Kidney (tissue), 22 donors: ENCODE measurements at places on chromosomes 4 and X. TPM values are rescaled to one million over a fixed set of nuclear protein-coding genes. Genes with fewer than 3 reads are reported as not detected.
A peak's percentile ranks its signal among the peaks of the same experiment; 100 is the strongest.

DNA sequence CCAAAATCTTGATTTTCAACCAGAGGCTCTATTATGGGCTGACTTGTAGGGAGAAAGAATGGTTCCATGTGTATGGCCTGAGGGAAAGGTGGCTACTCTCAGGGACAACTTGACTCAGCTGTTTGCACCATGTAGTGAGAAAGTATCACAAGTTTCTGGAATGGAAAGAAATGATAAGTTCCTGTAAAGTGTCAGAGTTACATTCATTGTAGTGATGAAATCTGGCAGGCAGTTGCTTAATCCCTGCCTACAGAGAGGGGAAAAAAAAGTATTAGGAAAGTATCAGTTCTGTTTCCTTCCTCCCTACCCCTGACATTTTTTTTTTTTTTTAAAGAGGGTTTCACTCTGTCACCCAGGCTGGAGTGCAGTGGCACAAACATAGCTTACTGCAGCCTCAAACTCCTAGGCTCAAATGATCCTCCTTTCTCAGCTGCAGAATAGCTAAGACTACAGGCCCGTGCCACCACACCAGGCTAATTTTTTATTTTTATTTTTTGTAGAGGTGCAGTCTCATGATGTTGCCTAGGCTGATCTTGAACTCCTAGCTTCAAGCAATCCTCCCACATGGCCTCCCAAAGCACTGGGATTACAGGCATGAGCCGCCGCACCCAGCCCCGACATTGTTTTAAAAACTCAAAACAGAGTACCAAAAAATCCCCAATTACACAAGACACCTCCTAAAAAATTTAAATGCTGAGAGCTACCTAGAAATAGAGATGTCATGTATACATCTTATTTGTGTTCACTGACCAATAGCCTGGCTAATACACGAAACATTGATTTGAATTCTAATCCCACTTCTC is 4.8 kb upstream of the FBXL5 start:
- DNase-seq = no peak

DNA sequence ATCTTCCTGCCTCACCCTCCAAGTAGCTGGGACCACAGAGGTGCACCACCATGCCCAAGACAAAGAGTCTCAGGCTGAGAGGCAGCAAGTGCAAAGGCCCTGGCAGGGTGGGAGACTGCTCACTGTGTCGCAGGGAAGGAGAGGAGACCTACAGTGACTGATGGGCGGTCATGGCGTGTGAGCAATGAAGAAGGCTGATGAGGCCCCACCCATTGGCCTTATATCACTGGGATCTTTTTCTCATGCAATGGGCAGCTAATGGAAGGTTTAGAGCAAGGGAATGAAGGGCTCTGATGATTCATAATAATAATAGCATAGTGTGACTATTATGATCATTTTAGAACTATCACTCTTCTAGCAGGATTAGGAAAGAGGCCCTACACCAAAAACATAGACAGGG is 20.9 kb downstream of the FAM9C start:
- DNase-seq = no peak

GRCh38 chrX:12974305-12974795 is 560 bp upstream of the TMSB4X start:
- DNase-seq = peak; percentile 86

DNA sequence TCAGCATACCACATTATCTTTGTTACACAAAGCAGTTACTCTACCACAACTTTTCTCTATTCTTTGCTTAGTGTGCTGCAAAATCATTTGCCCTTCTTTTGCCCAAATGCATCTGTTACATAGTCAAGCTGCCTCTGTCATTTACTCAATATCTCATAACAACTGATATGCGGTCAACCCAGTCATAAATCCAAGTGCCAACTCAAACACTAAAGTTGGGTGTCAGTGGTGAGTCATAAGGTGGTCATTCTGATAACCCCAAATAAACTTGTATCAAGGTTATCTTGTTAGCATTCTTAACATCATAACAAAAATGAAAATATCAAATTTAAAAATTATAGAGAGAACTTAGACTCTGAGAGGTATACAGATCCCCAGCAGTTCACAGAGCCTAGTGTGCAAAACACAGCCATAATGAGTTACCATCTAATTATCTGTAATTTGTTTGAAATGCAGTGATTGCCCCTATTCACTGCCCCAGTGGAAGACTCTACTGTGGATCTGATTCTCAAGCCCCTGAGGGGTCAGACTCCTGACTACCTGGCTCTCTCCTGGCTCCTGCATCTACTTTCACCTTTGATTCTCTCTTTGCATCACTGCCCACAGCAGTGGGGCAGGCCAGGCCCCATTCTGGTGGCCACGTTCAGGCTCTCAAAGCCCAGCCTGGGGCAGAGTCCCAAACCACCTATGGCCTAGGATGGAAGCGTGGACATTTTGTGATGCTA is 29.2 kb downstream of the TBC1D9 start:
- no peak for DNase-seq

DNA sequence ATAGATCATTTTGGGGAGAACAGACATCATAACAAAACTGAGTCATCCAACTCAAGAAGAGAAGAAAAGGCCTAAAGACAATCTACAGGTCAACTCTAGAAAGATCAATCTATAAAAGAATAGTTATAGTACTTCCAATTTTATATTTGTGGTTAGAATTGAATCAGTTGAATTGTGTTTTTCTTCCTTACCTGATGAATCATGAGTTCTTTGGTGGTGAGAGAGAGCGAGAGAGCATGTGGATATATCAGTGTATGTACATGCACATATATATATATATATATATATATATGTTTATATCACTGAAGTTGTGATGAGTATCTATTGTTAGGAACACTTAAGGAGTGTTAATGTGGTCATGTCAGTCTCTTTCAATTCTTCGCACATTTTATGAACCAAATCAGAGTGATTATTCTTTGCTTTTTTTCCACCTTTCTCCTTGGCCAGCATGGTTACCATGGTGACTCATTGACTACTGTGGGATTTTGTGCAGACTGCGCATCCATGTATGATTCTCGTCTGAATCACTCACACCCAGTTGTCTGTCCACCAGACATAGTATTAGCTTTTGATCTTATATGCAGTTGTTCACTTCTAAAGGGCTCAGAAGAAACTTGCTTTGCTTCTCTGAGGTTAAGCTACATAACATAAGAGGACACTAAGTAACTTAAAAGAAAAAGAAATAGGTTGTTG is 90.4 kb upstream of the RAB40AL start:
- no peak for DNase-seq

GRCh38 chrX:17374619-17375366 is at the start of gene NHS:
TSS of gene NHS (plus strand) at chrX:17375200. CDS start at chrX:17375758, 558 bp downstream.
- DNase-seq = peak; percentile 84

GRCh38 chrX:136880003-136880451 is 498 bp downstream of the RBMX start:
- DNase-seq = peak; percentile 23

DNA sequence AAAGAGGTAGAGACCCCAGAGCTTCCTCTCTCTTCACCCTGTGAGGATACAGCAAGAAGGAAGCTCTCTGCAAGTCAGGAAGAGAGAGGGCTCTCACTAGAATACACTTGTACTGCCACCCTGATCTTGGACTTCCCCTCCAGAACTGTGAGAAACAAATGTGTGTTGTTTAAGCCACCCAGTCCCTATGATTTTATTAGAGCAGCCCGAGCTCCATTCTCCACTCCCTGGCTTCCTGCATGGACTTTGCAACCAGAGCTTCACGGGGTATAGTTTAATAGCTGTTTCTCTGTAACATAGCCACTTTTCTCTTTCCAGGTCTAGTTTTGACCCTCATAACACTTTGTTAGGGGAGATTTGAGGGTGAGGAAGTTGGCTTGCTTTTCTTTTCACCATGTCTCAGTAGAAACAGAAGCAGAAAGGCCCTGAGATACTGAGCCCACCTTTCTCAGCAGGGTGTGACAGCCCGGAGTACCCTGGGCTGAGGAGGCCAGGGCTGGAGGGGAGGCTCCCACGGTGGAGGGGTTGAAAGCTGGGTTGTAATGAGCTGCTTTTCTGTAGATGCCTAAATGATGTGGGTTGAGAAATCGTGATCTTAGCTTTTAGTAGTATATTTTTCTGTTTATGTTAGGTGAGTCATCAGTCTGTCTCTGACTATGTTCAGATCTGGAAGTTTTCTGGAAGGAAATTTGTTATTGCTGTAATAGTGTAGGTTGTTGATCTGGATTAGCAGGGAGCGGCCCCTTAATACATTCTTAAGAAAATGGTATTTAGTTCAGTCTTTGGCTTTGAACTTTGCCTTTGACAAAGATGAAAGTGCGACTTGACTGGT is 118.6 kb downstream of the PTTG2 start:
- peak; percentile 73 for DNase-seq

- DNase-seq = no peak
Observed at GRCh38 chrX:110143454-110144210, 140.7 kb downstream of the TMEM164 start.

DNA sequence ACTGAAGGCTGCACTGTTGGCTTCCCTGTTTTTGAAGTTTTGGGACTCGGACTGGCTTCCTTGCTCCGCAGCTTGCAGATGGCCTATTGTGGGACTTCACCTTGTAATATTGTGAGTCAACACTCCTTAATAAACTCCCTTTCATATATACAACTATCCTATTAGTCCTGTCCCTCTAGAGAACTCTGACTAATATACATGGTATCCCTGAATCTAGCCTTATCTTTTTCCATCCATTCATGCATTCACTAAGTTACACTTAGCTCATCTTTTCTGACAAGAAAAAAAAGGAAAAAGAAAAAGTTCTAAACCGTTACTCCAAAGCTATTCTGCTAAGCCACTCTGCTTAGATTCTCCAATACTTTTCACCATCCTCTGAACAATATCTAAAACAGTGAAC is 1260.2 kb upstream of the PCDH7 start:
- DNase-seq = no peak

DNA sequence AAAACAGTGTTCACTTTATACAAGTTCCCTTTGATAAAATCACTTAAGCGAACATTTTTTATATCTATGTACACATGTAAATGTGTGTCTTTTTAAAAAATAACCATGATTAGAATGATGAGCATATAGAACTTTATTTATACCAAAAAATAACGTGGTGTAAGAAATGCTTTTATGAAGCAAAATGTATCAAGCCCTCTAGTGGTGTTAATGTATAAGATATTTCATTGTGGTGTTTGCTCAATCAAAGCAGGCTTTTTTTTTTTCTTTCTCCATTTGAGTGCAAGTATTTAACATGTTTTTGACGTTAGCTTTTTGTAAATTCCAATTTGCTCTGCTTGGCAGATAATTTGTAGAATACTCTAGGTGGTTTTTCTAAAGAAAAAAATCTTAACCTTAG is 2092.4 kb upstream of the TENM3 start:
- DNase-seq = no peak

DNA sequence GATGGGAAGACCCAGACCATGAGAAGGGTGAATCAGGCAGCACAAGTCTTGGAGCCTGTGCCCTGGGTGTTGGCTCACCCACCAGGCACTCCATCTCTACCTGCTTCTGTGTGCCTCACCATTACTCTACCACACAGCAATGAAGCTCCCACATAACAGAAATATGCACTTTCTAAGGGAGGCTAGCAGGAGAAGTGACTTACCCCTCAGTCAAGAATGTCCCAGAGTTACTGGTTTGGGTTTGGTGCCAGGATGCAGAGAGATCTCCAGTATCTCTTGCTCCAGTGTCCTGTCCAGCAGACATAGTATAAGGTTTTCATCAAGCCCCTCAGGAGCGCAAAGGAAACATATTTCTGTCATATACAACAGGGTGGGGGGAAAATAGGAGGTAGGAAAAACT is 11.3 kb upstream of the RAB40A start:
- DNase-seq = no peak

GRCh38 chr4:83370640-83370906 is 35.9 kb upstream of the HPSE start:
- no peak for DNase-seq

GRCh38 chr4:81453024-81453423 is 18.7 kb downstream of the RASGEF1B start:
- no peak for DNase-seq

DNA sequence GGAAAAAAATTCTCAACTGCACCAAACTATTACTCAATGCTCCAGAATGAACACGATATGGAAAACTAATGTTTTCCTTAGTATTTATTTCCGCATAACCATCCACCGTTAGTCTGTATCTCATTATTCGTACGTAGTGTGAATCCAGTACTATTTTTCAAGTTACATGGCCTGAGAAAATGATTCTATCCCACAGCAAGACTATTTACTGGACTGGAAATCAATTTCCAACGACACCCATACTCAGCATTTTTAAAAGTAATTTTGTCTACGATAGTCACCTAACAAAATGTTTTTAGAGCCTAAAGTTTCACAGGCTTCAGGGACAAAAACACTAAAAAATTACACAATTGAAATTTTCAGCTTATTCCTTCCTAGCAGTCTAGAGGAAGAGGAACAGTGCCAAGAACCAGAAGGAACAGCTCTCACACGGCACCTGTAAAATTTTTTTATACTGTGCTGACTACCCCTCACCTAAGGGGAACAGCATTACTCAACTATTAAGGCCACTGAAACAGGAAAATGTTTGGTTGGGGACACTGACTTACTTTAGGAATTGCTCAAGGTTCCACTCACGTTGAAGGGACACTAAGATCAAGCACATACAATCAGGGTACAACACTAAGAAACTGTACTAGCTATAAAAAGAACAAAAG is 9.6 kb downstream of the UBE2D3 start:
- DNase-seq = no peak

Gene RPL10
- 2,684 TPM for total RNA-seq

Gene SLC25A31
- total RNA-seq = not detected

Gene CCKAR
- not detected for total RNA-seq

Gene BST1
- total RNA-seq = 5.3 TPM

Gene CTAG2
- total RNA-seq = 0.28 TPM

Gene TBL1X
- 43.0 TPM for total RNA-seq

Gene FRMD7
- total RNA-seq = 0.19 TPM

Gene PROM1
- 276 TPM for total RNA-seq
